NCI-H446 treated with DMSO at 0.1 percent for 48 hours (cell line): ENCODE measurements at places on chromosomes 7 and 10.

- DNase-seq, result no peak
Observed at GRCh38 chr10:11454160-11454559, 157.3 kb downstream of the USP6NL start.

- no peak for DNase-seq
Observed at GRCh38 chr10:124367414-124367813, 51.3 kb downstream of the OAT start.

GRCh38 chr10:132557696-132558515 lies 20.3 kb downstream of the INPP5A start:
- no peak for DNase-seq

DNA sequence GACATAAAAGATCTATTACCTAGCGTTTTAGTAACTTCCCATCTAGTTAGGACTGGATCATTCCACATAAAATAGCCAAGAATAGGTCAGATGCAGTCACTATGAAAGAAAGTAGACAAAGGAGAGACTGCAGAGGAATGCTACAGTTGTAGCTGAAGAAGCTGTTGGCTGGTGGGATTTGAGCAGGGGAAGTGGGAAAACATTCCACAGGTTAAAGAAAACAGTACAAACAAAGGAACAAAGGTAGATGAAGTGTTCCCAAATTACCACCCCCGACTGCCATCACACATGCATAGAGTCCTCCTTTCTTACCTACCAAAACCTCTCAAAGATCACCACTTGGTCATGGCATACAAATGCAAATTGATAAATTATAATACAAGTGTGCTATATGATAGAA lies 41.8 kb downstream of the DLD start:
- DNase-seq, result no peak

- DNase-seq, result peak; percentile 83
Observed at GRCh38 chr10:50615658-50616057, 8.1 kb downstream of the SGMS1 start.

GRCh38 chr7:51802718-51803117 lies 486.1 kb upstream of the COBL start:
- DNase-seq, result no peak

DNA sequence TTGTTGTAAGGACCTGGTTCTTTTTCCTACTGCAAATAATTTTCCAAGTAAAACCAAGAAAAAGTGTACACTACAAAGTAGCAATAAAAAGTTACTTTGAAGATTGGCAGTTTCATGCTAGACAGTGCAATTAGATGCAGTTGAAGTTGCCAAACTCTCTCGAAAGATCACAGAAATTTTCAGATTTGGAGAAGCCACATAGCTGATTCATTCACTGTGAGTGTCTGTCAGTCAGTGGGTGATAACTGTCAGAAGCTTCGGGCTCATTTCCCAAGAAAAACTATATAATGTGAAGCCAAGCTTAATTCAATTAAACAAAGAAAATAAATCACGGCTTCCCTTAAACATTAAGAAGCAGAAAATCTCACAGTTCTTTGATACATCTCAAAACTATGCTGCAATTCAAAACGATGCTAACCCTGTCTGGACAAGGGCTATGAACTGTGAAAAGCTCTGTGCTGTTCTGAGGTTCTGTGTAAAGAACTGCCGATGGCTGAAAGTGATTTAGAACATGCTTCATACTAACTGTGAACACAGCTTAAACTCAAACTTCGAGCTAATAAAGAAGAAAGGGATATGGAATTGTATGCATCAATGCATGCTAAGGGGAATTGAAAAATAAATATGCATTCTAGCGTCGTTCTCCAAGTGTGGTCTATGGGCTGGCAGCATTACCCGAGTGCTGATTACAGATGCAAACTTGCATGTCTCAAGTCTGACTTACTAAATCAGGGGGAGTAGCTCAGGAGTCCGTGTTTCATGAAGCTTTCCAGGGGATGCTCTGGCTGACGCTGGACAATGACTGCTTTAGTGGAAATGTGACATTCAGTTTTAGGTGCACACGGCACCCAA lies 557.4 kb downstream of the CALN1 start:
- DNase-seq, result no peak

- no peak for DNase-seq
Observed at GRCh38 chr7:57425969-57426628, 23.9 kb upstream of the ZNF716 start.

- DNase-seq, result no peak
Observed at GRCh38 chr10:65112573-65112972, 1591.4 kb downstream of the REEP3 start.

- no peak for DNase-seq
Observed at GRCh38 chr10:77505431-77506334, 131.9 kb downstream of the KCNMA1 start.
